ENCODE measurements at places on chromosomes 6 and 20.

DNA sequence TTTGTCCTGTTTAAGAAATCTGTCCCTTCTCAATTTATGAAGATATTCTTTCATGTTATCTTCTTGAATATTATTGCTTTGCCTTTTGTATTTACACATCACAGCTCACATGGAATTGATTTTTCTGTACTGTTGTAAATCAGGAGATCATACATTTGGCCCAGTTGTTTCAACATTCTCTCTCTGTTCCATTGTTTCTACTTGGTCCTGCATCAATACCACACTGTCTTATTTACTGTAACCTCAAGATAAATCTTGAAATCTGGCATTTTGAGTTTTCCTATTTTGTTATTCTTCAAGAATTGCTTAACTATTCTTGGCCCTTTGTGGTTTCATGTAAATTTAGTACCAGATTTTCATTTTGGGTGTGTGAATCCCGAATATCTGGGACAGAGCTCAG lies 121.7 kb upstream of the CCN2 start:
- DNase-seq, result no peak

- no peak for DNase-seq
These were observed 43.1 kb upstream of the SCML4 start for GRCh38 chr6:107867302-107867615.

DNA sequence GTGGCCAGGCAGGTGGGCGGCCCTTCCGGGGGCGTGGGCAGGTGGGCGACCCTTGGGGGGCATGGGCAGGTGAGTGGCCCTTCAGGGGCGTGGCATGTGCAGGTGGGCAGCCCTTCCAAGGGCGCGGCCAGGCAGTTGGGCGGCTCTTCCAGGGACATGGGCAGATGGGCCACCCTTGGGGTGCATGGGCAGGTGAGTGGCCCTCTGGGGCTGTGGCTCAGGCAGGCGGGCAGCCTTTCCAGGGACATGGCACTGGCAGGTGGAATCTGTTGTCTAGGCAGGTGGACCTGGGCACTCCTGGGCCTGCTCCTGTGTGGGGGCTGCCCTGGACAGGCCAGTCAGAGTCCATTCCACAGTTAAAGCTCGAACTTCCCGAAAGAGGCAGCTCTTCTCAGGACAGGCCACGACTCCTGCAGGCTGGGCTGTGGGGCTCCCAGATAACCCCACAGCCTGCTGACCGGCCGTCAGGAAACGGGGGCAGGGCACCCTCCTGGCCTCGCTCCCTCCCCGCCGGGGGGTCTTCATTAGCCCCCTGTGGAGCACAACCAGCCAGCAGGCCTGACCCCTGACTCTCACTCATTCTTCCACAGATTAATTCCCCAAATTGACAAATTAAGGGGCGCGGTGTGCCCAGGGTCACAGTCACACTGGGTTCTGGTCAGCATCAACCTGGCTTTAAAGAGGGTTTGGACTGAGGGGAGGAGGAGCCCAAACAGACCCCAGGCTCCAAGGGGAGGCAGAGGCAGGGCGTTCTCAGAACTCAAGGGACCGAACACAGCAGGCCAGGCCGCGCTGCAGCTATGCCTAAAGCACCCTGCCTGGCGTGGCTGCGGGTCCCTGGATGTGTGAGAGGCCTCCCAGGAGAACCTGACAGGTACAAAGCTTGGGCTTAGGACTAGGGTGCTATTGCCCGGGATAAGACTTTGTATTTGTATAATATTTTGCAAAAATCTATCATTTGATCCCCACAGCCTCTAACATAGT lies 130.0 kb downstream of the DLL1 start:
- no peak for DNase-seq

DNA sequence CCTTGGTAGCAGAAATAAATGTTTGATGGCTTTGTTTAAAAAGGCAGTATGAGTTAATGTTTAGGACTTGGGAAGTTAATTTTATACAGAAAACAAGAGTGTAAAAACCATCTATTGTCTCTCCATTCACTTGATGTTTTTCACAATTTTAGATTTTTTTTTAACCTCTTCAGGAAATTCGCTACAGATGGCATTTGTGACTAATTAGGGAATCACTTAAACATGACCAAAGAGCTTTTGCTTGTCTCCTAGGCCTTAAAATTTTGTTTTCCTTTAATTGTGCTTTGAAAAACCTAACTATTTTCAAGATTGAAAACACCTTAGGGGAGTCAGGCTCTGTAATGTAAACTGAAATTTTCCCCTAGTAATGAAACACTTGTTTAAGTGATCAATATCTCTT lies 17.3 kb downstream of the TULP4 start:
- no peak for DNase-seq

- peak; percentile 91 for DNase-seq
These were observed 4.1 kb downstream of the TTBK1 start for GRCh38 chr6:43247114-43247999.

DNA sequence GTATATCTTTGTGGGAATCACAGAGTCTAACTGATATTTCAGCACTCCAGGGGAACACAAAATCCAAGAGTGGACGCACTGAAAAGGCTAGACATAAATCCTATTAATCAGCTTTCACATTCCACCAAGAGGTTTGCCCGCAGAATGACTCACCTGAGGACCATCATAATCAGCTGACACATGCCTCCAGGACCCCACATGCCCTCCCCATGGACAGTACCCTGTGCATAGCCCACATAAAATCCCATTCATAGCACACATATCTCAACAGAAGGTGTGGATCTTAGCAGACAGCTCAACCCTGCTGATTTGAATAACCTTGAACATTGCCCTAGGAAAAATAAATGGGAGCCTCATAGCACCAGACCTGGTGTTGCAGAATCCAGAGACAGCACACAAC lies 246.8 kb upstream of the TENT5A start:
- no peak for DNase-seq

DNA sequence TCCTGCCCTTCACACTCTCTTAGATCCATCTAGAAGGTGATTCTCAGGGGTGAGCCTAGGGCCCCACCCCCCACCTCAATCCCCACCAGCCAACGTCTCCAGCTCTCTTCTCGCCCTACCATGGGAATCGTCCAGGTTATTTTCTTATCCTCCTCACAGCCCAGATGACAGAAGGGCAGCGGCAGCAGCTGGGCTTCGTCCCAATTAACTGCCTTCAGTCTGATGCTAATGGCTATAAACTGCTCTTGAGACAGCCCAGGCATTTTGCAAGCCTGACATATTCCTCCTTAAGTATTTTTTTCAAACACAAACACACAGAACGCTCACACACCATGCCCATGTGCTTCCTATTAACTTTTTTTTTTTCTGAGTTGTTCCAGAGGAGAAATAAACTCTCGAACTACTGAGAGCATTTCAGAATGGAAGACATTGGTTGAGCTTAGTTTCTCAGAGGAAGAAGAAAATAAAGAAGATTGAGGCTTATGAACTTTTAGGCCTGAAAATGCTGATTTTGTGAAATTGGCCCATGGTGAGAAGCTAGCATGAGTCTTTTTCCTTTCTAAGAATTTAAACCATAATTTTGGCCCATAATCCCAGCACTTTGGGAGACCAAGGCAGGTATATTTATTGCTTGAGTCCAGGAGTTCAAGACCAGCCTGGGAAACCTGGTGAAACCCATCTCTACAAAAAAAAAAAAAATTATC lies 124.6 kb downstream of the EYA2 start:
- no peak for DNase-seq

GRCh38 chr6:81734081-81734480 lies 18.4 kb downstream of the TENT5A start:
- peak; percentile 28 for DNase-seq

GRCh38 chr6:153099636-153100035 lies 31.4 kb downstream of the RGS17 start:
- DNase-seq, result no peak

DNA sequence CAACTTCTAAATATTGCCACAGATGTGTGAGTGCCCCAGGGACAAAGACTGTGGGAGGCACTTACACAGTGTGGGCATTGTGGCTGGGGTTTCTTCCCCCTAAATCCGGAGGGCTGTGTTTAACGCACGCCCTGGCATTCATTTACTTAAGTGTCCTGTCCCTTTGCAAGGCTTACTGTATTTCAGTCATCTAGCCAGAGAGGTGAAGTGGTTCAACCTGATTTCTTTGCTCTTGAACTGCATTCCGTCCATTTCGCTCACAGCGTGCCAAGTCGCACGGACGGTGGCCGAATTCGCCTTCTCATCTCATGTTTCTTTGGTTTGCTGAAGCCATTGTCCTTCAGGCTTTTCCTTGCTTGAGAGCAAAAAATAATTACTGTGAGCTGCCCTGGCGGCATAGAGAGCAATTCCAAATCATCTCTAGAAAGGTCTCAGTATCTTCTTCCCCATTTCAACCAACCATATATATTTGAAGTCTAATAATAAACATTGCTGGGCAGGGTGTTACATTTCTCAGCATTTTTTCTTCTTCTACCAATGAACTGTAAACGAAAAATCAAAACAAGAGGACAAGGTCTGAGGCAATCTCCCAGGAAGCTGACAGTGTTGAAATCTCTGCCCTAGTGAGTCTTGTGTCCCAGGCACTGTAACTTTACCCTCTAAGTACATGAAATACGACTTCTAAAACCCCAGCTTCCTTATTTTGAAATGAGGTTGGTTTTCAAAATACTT lies 16.9 kb downstream of the SYTL3 start:
- DNase-seq, result peak; percentile 88

GRCh38 chr6:4103929-4104328 lies 25.0 kb upstream of the FAM217A start:
- no peak for DNase-seq

GRCh38 chr20:32132911-32133549 lies 23.5 kb downstream of the TM9SF4 start:
- no peak for DNase-seq

DNA sequence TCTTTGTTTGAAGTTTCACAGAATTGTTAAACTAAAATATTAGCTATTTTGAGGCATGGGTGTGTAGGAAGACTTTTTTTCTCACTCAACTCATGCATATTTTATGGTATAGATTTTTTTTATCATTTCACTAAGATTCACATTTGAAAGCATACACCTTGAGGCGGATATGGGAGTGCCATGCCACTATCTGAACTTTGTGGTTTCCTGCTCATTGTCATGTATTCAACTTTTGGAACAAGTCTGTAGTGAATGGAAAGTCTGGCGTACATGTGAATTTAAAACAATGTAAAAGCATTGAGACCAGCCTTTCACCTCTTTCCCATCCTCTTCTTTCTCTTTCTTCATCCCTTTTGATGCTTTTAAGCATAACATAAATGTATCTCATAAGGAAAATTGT lies 147.9 kb downstream of the TPBG start:
- no peak for DNase-seq

DNA sequence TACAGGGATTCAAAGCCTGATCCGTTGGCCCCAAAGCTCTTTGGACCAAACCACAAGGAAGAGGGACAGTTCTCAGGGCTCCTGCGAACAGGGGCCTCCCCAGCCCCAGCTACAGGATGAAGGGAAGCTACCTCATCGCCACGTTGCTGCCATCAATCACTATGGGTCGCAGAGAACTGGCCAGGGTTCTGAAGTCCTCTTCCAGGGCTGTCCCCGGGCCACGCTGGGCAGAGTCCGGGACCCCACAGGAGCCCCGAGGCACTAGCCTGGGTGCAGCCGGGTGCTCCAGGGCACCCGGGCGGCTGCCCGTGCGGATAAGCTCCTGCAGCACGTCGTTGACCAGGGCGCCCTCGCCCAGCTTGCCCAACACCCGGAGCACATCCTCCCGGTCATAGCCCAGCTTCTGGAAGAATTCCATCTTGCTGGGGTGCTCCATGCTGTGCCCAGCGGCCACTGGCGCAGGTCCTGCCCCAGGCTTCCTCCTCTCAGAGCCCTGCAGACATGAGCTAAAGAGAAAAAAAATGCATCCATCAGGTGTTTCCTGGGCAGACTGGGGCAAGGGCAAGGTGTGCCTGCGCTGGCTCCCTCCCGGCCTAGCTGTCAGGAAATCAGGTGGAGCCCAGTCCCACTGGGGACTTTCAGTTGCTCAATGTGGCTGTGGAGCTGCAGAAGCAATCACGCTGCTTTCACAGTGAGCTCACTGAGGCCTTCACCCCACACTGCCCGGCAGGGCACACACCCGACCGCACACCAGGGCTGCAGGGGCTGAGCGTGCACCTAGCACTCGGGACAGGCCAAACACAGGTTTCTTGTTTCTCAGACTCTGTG lies 10.5 kb downstream of the ZC3H12D start:
- no peak for DNase-seq

GRCh38 chr20:14310977-14311627 lies 26.3 kb downstream of the FLRT3 start:
- no peak for DNase-seq

Measured in hematopoietic multipotent progenitor cell treated with erythropoietin and hydrocortisone succinate and interleukin-3 and kit ligand, for 4 days (in vitro differentiated cells).